C1 segment of cervical spinal cord (tissue), 14 donors: ENCODE measurements at places on chromosomes 6 and 20.

DNA sequence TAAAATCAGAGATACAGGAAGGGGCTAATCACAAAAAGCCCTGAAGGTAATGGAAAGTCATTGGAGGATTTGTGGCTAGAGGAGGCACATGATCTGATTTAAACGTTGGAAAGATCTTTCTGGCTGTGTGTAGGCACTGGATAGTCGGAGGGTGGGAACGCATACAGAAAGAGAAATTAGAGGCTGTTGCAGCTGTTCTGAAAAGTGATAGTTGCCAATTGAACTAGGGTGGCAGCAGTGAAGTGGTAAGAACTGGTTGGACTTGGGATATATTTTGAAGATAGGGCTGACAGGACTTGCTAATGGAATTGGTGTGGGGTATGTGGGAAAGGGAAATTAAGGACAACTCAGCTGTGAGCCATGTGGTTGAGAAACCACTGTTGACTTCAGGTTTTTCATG, 223.6 kb downstream of the OGFRL1 start:
- no peak for DNase-seq

- DNase-seq: no peak
Measured at GRCh38 chr6:13304580-13305260, 23.6 kb downstream of the TBC1D7 start.

DNA sequence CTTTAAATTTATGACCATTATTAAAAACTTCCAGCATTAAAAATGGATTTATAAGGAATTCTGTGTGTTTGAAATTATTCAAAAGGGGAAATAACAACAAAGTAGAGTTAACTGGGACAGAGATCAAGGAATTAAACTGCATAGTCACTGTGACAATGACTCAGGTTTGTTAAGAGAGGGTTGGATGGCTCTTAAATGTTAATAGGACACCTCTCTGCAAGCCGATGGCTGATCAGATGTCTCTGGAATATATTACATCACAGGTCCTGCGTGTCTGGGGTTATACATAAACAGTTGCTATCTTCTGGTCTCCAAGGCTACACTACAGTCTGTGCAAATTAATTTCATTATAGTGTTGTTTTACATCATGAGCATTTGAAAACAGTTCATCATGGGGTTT, 574.3 kb downstream of the COL12A1 start:
- DNase-seq: no peak

DNA sequence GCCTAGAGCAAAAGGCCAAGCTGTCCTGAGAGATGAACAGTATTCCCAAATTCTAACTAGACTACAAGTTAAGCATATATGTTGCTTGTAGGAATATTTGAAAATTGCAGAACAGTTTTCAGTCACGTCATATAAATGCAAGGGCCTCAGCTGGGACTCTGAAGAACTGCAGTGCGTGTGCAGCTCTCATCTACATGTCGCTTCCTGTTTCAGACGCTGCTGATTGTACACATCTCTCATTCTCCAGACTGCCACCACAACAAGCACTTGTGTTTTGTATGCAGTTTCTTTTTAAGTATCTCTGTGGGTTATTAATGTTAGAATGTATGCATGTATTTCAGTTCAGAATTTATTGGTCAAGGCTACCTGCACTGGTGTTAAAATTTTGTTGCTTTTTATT, 119.7 kb downstream of the MAP3K4 start:
- no peak for DNase-seq

DNA sequence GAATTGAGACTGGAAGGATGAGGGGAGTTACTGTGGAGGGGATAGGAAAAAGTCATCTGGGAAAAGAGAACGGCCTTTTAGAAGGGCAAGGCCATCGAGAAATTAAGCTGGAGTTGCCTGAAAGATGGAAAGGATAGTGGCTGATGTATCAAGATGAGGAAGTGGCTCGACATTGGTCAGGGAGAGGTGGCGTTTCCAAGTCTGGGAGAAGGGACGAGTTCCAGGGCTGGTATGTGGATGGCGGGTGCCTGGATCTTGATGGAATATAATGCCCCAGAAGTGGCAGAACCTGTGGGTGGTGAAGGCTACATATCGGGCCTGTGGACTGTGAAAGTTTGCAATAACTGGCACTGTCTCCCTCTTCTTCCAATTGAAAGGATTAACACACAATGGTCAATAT, 2.2 kb upstream of the SIRT5 start:
- DNase-seq: no peak
